ENCODE measurements at places on chromosomes 12 and 14.

- DNase-seq = no peak
These were observed 358.5 kb upstream of the SFSWAP start for GRCh38 chr12:131352296-131352900.

DNA sequence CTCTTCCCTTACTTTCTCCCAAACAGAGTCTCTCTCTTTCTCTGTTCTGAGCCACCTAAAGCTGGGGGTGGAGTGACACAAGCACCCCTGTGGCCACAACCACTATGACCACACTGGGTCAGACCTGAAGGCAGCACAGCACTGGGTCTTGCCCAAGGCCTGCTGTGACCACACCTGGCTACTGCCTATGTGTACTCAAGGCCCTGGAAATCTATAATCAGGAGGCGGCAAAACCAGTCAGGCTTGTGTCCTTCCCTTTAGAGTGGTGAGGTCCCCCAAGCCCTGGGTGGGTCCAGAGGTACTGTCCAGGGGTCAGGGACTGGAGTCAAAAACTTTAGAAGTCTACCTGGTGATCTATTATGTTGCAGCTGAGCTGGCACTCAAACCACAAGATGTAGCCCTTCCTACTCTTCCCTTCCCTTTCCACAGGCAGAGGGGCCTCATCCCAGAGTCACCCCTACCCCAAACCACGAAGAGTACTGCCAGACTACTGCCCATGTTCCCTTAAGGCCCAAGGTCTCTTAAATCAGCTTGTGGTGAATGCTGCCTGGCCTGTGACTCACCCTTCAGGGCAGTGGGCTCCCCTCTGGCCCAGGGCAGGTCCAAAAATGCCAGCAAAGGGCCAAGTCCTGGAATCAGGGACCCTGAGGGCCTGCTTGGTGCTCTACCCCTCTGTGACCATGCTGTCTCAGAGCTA is 179.8 kb upstream of the DYRK2 start:
- DNase-seq = no peak

- no peak for DNase-seq
These were observed 462.6 kb downstream of the NPAS3 start for GRCh38 chr14:33401311-33401710.

DNA sequence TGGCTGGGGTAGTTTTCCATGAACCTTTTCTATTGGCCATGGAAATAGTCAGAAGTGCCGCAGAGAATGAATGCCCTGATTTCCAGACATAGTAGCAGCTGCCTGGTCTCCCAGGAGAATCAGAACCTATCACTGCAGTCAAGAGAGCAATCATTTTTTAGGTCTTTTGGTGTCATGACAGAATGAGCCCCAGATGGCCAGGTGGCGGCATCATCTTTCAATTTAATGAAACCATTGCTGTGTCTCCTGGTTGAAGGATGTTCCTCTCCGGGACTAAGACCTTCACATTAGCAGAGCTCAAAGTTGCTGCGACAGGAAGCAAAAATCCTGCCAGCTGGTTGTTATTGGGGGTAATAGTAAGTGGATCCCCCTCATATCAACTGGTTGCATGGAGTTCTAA is 18.8 kb downstream of the TNFAIP2 start:
- no peak for DNase-seq

- DNase-seq = no peak
These were observed 53.9 kb downstream of the ANAPC7 start for GRCh38 chr12:110349514-110350151.

DNA sequence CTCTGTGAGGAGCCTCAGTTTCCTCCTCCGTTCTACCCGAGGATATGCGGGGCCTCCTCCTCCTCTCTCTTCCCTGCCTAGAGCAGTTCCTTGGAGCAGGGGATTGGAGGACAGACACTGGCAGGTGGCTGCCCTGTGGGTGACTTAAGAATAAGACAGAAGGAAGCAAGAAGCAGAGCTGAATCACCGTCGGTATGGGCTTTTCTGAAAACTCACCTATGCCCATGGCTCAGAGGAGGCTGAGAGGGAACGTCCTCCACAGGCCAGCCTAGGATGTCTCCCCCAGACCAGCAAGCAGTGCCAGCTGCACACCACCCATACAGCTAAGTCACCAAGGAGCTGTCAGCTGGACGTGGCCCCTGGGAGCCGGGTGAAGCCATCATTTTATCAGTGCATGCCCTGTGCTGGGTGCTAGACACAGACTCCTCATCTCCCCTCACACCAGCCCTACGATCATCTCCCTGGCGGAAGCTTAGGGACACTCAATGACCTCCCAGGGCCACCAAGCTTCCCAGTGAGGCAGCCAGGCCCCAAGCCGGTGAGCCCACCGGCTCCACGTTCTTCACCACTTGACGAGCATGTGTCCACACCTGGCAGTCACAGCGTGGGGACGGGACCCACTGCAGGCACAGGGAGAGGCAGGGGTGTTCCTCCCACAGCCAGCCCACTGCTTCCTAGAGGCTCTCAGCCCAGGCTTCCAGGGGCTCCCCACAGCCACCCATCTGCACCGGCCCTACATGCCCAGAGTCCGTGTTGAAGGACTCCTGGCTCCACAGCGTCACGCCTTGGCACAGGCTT is 21.4 kb downstream of the ITPK1 start:
- no peak for DNase-seq

All from lung microvascular endothelial cell (primary cell).